Ammon's horn (tissue), 1 donor: ENCODE measurements at places on chromosomes 3 and 15.
A peak's percentile ranks its signal among the peaks of the same experiment; 100 is the strongest.

- DNase-seq: no peak
These were observed 50.4 kb downstream of the PDCD6IP start for GRCh38 chr3:33848624-33849347.

DNA sequence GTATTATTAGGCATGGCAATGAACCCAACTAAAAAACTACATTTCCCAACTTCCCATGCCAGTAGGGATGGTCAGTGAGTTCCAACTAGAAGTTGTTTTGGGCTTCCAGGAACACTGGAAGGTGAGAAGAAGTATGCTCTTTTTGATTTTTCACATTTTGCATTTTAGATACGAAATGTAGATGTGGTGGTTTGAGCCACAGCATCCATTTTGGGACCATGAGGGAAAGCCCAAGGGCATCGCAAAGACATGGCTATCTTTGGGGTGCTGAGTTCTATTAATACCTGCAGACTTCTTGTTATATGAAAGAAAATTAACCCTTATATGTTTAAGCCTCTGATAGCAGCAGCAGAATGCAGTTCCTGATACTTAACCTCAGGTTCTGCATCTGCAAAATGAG, 62.9 kb downstream of the PTPRG start:
- DNase-seq: no peak

DNA sequence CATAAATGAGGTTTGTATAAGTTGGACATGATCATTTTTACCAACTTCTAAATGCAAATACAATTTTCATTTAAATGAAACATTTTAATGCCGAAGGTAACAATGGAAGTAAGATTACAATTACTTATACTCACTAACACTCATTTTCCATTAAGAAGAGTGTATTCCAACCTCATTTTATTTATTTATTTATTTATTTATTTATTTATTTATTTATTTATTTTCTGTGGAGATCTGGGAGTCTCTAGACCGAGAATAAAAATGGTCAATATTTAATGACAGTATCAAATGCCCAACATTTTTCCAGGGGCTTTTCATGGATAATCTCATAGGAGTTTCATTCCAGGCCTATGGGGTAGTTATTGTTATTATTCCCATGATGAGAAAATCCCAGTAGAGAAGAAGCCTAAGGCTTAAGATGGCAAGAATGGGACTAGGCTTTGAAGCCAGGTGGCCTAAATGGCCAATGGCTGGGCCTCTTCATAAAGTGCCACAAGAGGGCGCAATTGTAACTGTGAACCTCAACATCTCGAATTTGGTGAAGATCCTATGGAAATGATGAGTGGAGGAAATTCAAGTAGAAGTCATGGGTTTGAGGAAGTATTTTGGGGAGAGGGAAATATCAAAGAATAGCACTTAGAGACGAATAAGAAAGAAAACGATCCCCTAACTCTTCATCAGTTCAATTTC, 21.3 kb downstream of the VGLL3 start:
- DNase-seq: peak; percentile 15

- DNase-seq: peak; percentile 76
These were observed 71.8 kb downstream of the SYNPR start for GRCh38 chr3:63349583-63350573.

DNA sequence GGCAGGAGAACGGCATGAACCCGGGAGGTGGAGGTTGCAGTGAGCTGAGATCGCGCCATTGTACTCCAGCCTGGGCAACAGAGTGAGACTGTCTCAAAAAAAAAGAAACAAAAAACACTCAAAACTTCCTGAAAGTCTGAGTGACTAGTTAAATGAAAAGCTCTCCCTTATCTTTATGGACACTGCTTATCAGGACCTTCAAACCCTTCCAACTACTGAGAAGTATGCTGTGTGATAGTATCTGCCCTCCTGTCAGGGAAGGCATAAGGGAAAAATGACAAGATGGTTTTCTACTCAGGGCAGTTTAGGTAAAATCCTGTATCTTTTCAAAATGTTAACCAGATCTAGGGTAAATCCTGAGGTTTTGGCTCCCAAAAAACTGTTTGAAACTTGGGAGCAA, 21.8 kb downstream of the EMC7 start:
- DNase-seq: no peak

GRCh38 chr15:40163657-40164416, 3.0 kb downstream of the BUB1B start:
- no peak for DNase-seq

DNA sequence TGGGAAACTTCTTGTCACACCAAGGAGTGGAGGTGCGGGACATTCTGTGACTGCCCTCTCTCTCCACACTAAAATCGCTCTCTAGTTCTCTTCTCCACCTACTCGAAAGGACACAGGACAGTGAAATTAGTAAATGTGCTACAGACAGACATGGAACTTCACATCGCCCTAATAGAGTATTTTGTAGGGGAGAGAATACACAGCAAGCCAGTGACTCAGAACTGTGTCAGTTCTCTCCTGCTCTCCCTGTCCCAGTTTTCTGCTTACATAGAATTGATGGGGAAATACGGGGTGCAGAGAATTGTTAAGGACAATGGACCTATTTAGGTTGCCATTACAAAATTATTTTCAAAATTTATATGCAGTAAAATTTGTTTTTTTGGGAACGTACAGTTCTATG, 159.6 kb upstream of the GADL1 start:
- DNase-seq: no peak

- DNase-seq: no peak
These were observed 18.3 kb downstream of the STIMATE start for GRCh38 chr3:52879090-52879489.

DNA sequence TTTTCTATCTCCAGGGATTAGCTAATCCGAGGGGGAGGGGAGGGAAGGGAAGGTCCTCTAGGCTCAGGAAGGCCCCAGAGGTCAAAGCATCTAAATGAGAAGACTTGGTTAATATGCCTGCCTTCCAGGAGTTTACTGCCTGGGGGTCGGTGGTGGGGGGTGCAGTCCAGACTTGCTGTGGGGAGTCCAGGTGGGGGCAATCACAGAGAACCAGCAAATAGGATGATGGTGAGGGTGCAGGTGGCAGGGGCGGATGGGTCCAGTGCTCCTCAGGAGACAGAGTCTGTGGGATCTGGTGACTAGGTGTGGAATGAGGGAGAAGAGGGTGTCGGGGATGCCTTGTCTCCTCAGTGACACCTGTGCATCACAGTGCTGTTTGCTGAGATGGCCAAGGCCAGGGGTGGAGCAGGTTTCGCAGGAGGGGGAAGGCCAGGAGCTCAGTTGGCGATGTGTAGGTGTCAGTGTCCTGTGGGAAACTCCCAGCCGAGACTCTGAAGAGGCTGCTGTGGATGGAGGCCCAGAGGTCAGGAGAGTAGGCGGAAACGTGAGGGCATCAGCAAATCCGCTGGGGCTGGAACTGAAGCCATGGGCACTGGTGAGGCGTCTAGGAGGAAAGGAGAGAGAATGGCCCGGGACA, 8.1 kb downstream of the CFAP100 start:
- no peak for DNase-seq

- peak; percentile 87 for DNase-seq
These were observed 6.3 kb downstream of the RPP25 start for GRCh38 chr15:74950078-74950908.

DNA sequence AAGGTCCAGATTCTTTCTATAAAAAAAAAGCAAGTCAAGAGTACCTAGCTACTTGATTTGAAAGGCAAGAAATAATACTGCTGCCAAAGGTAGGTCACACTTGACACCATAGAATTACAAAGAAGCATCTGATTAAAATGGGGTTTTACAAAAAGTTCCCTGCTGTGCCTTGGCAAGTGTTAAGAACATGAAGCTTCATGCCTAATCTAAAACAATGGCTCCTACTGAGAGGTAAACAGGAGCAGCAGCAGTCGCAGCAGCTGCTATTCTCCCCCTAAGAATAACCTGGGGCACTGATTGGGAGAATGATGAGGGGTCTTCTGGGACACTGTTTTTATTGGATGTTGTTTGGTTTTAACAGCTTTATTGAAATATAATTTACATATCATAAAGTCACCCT, 14.1 kb downstream of the UBP1 start:
- DNase-seq: no peak

DNA sequence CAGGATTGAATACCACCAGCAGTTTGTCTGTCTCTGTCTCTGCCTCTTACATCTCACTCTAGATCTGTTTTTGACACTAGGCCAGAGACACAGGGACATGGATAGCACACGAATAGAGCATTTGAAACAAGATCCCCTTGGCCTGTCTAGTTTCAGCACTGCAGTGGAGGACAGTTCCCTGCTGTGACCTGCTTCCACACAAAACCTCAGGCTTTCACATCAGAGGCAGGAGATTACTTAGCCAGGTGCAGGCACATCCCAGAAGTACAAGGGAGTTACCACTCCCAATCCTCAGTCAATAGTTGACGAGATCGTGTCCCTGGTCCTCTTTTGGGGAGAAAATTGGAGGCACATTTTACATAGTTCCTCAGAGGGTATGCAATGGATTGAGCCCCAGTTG, 34.0 kb upstream of the CCK start:
- no peak for DNase-seq

DNA sequence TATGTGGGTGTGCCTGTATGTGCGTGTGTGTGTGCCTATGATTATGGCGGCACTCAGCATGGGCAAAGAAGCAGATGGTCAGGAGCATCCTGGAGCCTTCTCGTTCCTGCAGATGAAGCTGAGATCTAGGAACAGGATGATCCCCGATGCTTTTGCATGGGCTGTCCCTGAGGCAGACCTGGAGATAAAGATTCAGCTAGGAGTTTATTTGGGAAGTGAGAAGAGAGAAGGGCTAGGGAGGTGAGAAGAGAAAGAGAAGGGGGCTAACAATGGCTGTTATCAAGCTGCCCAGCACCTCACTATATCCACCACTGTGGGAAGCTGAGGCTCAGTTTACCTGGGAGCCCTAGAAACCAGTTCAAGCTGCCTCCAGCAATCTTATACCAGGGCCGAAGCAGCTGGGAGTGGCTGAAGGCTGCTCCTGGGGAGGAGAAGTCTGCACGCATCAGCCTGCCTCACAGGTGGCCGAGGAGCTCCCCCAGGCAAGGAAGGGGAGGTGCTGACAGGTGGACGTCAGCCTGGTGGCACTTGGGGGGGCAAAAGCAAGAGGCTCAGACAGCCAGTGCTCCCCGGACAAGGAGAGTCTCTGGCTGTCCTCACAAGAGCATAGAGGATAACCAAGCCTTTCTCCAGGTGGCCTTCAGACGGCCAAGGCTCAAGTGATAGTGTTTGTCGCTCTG, 94.0 kb upstream of the IQSEC1 start:
- DNase-seq: no peak

- DNase-seq: no peak
These were observed 528.1 kb upstream of the MCTP2 start for GRCh38 chr15:93703092-93703739.

DNA sequence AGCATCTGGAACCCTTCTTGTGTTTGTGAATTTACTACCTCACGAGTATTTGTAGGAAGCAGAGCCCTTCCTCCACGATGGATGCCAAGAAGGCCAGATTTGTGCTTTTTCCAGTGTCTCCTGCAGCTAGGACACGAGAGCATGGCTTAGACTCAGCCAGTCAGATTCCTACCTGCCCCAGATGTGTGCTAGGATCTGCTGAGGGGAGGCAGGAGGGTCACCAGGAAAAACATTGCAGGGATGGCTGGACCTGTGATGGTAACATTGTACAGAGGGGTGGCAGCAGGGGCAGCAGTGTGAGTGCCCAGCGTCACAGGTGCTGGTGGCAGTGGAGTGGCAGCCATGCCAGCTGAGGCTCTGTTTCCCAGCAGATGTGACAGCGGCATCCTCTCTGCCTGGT, 285.3 kb downstream of the FAM43A start:
- DNase-seq: no peak

GRCh38 chr3:81863756-81864155, 102.3 kb upstream of the GBE1 start:
- DNase-seq: no peak

DNA sequence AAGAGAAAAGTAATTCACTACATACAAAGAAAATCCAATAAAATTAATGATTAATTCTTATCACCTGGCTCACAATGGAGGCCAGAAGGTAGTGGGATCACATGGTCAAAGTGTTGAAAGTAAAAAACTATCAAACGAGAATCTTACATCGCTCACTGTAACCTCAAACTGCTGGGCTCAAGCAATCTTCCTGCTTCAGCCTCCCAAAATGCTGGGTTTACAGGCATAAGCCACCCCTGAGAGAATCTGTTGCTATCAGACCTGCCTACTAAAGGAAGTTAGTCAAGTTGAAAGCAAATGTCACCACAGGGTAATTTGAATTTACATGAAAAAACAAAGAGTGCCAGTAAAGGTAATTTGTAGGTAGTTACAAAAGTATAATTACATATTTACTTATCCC, 103.3 kb downstream of the PCCB start:
- no peak for DNase-seq

DNA sequence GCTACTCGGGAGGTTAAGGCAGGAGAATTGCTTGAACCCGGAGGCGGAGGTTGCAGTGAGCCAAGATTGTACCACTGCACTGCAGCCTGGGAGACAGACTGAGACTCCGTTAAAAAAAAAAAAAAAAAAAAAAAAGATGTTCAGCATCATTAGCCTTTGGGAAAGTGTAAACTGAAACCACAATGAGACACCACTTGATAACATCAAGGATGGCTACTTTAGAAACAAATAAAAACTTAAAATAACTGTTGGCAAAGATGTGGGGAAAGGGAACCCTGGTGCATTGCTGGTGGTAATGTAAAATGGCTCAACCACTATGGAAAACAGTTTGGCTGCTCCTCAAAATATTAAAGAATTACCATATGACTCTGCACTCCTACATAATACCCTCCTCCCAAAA, 1.9 kb downstream of the LEO1 start:
- DNase-seq: no peak

GRCh38 chr15:25933456-25934158, 70.5 kb upstream of the ATP10A start:
- DNase-seq: peak; percentile 76

DNA sequence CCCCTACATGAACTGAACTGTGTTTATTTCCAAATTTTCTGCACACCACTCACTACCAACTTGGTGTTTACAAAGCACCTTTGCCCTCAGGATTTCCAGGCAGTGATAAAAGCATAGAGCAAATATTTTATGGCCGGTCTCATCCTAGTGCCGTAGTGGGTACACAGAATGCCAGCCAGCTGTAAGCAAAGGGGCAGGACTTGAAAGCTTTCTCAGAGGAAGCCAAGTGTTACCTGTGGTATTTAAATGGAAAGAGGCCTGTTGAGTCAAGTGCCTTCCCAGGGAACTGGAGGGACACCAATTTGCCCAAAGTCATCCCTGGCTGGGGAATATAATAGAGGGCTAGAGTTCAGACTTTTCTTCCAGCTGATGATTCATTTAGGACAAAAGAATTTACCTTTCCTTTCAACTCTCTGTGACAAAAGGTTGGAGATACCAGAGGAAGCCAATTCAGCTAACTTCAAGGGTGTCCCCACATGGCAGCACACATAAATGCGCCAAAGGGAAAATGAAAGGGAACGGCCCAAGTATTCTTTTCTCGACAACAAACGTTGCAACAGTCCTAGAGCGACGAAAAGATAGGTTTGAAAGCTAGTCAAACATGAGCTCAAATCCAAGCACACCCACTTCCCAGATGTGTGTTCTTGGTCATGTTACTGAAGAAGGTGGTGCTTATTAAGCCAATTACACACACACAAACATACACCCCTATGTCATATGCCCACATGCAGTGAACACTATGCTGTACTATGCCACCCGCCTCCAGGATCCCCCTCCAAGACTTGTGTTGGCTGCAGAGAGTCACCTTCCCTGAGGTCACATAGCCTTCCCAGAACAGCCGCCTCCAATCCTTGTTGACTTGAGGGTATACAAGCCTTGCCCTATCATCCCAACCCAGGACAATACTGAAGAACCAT, 27.7 kb downstream of the MAGI1 start:
- DNase-seq: no peak

- DNase-seq: no peak
These were observed 34.0 kb downstream of the ZNF106 start for GRCh38 chr15:42456971-42457370.
